ENCODE measurements at places on chromosomes 3 and 15. TPM values are rescaled to one million over a fixed set of nuclear protein-coding genes. Genes with fewer than 3 reads are reported as not detected.

ANKRD63 gene
- total RNA-seq: not detected

VGLL3 gene
- 129 TPM for total RNA-seq

DTX3L gene
- 41.6 TPM for total RNA-seq

CD200R1 gene
- 3.8 TPM for total RNA-seq

APOD gene
- total RNA-seq: 362 TPM

MCCC1 gene
- 55.2 TPM for total RNA-seq

Data from mesenteric fat pad (tissue), 1 donor.